ENCODE measurements at places on chromosomes 2 and 18.

DNA sequence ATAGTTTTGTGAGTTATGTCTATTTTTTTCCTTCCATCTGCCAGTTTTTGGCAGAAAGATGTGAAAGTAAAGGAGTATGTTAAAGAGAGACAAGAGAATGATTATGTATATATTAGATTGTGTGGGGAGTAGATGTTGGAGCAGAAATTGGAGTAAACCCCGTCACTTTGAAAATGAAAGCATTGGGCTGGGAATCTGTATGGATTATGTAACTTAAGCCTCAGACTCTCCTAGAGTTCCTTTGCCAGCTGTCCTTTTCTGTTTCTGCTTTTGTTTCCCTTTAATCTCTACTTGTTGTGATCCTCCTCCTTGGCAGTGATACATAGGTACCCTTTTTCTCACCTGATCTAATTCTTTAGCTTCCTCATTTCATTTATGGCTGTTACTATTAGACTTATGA, 19.2 kb downstream of the CCDC138 start:
- DNase-seq, result no peak

DNA sequence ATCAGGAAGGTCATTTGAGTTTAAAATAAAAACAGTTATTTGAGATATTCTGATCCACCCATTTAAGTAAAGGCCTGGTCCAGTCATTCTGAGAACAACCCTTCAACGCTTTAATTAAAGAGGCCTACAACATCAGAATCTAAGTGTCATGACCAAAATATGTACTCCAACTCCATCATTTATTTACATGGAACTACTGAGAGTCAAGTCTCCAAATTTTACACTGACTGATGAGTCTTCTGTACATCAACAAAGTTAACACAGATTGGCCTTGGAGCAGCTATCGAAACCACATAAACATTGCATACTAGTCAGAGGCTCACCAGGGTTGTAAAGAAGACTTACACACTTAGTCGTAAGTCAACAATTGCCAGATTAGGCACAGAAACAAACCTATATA, 37.1 kb downstream of the PIEZO2 start:
- no peak for DNase-seq

GRCh38 chr2:200747668-200748618, 63.8 kb upstream of the BZW1 start:
- no peak for DNase-seq

GRCh38 chr2:86229221-86229620, 30.0 kb downstream of the MRPL35 start:
- no peak for DNase-seq

GRCh38 chr18:43539862-43540261, 262.6 kb upstream of the SYT4 start:
- no peak for DNase-seq

DNA sequence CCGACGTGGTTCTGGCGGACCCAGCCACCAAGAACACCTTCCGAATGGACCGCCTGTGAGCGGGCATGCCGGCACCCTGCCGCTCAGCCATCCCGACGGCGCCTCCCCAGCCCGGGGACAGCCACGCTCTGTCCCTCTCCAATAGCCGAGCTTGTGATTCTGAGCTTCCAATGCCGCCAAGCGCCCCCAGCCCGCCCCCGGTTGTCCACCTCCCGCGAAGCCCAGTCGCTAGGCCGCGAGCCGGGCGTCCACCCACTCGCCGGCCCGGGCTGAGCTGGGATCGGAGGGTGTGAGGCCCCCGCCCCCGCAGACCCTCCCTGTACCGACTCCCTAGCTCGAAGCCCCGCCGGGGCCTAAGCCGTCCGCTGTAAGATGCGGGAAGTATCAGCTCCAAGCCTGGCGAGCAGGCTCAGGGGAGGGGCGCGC, 1195.1 kb upstream of the CHAC2 start:
- DNase-seq, result peak; percentile 71

- no peak for DNase-seq
These were observed 32.2 kb downstream of the ZBTB7C start for GRCh38 chr18:48376934-48377333.
